Spleen (tissue), 13 donors: ENCODE measurements at places on chromosomes 1 and 21.

GRCh38 chr1:29783508-29784275, 547.4 kb downstream of the PTPRU start:
- DNase-seq = peak; percentile 34

- peak; percentile 34 for DNase-seq
Measured at GRCh38 chr1:44707959-44708831, 22.8 kb downstream of the RNU5D-1 start.

- no peak for DNase-seq
Measured at GRCh38 chr21:36549470-36549869, 69.5 kb upstream of the CLDN14 start.

DNA sequence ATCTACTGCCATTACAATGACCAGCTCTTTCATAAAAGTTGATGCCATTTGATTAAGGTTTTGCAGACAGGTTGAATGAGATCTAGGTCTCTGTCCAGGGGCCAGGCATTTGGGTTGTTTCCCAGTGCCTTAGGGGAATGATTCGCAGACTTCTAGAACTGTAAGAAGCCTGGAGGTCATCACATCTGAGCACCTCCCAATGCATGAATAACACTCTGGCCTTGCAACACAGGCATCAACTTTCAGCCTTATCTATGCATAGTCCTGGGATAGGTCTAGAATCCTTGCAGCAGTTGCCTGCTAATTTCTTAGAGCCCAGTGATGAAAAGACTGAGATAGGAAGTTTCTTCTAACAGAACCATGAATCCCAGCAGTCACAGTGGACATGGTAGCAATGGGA, 44.8 kb upstream of the KCND3 start:
- no peak for DNase-seq

DNA sequence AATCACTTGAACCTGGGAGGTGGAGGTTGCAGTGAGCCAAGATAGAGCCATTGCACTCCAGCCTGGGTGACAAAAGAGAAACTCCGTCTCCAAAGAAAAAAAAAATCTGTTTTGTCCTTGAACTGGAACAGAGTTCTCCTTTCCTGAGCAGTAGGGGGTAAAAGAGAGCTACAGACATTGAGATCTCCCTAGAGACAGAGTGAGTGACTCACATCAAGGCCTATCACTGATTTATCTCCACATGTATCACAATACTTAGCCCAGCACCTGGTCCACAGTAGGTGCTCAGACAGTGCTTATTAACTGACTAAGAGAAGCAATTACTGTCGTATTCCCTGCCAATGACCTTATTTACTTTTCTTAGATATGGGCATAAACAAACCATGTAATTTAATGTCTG, 354.1 kb upstream of the C1orf87 start:
- no peak for DNase-seq

DNA sequence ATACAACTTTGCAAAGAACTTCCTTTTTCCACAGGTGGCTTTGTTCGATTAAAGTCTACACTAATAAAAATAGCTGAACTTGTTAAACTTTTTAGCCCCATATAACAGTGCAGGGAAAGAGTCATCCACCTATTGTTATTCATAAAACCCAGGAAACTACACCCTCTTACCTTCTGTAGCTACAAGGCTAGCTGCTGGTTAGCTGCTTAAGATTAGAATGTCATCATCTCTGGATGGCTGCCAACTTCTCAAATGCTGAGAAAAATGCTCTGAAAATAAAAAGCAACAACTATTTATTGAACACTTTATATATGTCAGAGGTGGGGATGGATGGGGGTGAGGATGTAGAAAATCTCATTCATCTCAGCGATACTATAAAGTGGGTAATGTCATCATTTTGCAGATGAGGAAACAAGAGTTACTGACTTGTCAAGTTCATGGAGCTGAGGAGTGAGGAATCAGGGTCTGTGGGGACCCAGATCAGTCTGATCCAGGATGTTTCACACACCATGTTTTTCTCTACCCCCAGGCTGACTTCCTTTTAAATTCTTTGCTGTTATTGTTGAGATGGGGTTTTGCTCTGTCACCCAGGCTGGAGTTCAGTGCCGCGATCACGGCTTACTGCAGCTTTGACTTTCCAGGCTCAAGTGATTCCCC, 17.1 kb downstream of the ATP5PF start:
- DNase-seq = no peak

DNA sequence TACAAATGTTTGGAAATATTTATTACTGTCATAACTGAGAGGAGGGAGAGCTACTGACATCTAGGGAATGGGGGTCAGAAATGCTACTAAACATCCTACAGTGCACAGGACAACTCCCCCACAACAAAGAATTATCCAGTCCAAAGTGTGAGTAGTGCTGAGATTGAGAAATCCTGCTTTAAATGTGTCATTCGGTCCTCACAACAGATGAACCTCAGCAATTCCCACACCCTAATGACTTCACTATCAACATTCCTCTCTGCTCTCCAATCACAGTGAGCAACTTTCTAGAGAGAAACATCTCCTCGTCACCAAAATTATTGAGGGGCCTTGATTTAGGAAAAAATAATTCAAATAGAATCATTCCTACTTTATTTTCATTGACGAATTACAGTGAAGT, 18.0 kb downstream of the OMA1 start:
- no peak for DNase-seq

- DNase-seq = no peak
Measured at GRCh38 chr1:55559842-55560241, 344.7 kb upstream of the USP24 start.

DNA sequence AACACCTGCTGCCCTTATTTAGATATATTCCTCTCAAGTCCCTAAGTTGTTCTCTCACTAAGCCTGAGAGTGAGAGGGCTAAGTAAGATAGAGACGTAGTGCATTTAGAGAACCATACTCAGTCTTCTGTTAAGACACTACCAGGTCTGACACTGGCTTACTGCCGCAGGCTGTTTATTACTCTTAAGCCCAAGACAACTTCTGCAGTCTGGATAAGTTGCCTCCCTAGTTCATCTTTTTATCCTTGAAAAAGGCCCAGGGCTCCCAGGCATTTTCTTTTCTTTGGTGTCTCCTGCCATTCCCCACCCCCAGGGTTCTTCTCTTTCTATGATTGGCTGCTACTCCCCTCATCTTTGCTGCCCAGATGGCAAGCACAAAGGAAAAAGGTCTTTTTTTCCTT, 38.7 kb downstream of the CACHD1 start:
- DNase-seq = no peak
